ENCODE measurements at places on chromosomes 16 and 17.

DNA sequence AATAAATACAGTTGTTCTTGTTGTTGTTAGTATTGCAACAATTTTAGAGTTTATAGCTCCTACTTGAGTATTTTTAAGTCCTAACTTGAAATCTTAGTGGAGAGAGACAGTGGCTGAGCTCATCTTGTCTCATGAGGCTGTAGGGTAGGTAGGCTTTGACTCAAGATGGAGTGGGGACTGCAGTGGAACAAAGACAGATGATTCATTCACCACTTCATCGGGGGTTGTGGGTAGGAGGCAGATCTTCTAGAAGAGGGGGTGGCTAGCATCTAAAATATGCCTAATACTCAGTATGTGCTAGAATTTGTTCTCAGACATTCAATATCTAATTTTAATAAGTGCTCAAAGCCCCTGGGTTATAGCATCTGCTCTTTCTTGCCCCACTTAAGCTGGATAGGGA, 13.1 kb upstream of the MMD start:
- DNase-seq = no peak

DNA sequence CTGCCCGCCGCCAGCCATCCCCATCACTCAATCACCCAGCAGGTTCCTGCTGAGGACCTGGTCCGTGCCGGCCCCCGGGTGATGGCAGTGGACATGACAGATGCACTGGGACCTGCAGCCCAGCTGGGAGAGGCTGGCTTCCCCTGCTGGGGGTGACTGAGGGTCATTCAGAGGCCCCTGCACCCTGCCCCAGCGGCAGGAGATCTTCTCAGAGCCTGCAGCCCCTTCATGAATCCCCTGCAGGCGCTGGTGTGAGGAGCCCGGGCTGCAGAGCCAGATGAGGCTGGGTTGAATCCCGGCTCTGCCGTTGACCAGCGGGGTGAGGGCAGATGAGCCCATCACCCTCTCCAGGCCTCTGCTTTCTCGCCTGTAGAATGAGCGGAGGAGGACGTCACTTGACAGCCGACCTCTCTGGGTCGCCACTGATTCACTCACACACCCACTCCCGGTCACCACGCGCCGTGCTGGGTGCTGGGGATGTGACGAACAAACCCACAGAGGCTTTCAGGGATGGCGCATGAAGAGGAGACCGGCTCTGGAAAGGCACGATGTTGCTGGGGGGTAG, 95.2 kb upstream of the CIBAR2 start:
- DNase-seq = no peak

GRCh38 chr17:5942687-5943086, 127.5 kb upstream of the WSCD1 start:
- DNase-seq = no peak

DNA sequence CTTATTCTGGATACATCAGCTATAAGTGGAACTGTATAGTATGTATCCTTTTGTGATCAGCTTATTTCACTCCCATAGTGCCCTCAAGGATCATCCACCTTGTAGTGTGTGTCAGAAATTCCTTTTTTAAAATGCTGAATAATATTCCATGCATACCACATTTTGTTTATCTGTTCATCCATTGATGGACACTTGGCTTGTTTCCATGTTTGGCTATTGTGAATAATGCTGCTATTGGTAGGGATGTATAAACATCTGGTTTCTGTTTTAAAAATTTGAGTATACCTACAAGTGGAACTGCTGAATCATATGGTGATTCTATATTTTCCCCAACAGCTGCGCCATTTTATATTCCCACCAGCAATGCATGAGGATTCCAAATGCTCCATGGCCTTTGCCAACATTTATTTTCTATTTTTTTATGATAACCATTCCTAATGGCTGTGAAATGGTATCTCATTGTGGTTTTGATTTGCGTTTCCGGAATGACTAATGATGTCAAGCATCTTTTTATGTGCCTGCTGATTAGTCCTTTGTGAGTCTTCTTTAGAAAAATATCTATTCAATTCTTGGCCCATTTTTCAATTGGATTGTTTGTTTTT, 11.6 kb downstream of the RCVRN start:
- DNase-seq = peak; percentile 43

DNA sequence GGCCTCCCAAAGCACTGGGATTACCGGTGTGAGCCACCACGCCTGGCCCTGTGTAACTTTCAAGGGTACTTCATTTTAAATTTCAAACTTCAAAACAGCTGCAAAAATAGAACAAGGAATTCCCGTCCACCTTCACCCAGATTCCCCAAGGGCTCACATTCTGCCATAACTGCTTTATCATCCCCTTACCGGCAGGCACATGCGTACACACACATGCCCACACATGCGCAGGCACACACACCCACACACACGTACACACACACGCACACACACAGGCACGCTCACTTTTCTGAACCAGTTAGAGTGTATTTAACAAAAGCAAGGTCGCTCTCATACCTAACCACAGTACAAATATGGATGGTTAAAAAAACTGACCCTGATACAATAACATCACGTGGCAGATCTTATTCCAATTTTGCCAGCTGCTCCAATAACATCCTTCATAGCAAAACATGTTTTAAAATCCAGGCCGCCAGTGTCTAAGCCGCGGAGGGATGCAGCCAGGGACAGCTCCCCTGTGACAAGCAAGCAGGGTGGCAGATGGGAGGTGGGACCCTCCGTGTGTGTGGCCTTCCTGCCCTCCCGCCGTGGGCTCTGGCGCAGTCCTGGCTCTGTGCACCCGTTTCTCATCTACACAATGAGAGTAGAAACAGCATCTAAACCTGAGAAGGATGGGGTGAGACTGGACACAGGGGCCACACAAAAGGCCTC, 23.1 kb downstream of the PDIA2 start:
- no peak for DNase-seq

DNA sequence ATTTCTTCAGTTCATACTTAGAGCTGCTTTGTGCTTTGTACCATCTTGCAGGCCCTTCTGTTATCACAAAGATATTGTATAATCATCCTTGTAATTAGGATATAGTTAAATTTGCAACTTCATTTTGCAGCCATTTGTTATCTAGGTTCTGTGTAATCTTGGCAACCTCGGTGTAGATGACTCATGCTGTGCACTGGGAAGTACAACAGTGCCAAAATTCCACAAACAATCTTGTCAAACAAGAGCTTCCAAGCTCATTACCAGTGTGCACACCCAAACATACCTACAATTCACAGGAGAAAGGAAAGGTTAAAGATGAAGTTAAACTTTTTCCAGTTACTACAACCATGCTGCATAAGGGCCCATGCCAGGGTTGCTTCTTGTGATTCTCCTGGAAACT, 1231.8 kb downstream of the CDH11 start:
- DNase-seq = peak; percentile 11

GRCh38 chr16:67663151-67663876, 2.6 kb downstream of the PARD6A start:
- no peak for DNase-seq

GRCh38 chr17:40718930-40719329, 15.4 kb upstream of the KRT24 start:
- DNase-seq = no peak

DNA sequence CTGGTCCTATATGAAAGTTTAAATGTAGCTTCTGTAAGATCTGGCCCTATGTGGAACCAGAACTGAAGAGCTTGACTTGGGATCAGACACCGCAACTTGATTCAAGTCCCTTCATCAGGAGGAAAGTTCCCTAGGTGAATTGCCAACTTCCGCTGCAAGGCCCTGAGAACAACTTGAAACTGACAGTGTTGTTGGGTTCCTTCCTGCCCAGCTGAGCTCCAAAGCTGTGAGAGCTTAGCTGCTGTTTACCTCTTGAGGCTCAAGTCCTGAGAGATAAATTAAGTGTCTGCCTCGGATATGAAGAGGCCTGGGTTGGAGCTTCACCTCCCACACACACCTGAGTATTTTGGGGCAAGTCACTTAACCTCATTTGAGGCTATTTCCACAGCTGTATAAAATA, 44.7 kb downstream of the REXO5 start:
- no peak for DNase-seq

DNA sequence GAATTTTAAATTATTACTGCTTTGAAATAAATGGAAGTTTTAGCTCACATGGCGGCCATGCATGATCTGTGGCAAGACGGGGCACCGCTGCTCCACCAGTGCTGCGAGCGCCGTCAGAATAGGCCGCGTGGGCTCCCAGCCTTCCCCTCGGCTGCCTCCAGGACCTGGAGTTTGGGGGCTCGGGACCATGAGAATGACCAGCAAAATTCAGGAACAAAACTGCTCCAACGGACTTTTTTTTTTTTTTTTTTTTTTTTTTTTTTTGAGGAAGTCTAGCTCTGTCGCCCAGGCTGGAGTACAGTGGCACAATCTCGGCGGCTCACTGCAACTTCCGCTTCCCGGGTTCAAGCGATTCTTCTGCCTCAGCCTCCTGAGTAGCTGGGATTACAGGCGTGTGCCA, 38.3 kb upstream of the AKAP1 start:
- no peak for DNase-seq

- DNase-seq = no peak
Observed at GRCh38 chr17:27566671-27567562, 64.1 kb upstream of the LGALS9 start.

DNA sequence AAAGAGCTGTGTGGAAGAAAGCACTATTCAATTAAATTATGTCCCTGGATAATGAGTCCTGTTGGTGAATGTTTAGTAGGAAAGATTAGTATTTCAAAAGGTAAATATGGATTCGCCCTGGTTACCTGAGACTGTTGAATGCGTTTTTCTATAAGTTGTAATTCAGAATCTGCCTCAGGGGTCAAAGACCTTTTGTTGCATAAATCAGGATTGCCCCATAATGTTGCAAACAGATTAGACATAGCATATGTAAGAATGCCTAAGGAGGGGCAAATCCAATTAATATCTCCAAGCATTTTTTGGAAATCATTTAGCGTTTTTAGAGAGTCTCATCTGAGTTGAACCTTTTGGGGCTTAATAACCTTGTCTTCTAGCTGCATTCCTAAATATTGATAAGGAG, 70.1 kb upstream of the ARL4D start:
- no peak for DNase-seq

DNA sequence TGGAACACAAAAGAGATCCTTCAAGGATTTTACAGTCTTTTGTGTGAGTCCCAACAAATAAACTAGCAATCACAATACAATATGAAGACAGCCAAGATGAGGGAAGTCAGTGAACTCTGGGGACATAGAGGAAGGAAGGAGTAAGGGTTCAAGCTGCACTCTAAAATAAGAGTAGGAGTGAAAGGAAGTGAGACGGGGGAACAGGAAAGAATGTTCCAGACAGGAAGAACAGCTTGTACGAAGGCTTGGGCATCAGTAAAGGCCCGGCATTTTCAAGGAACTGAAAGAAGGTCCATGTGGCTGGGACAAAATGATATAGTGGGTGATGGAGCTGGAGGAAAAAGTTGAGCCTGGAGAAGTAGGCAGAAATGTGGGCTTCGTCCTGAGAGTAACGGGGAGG, 4.5 kb downstream of the CCL17 start:
- DNase-seq = no peak

DNA sequence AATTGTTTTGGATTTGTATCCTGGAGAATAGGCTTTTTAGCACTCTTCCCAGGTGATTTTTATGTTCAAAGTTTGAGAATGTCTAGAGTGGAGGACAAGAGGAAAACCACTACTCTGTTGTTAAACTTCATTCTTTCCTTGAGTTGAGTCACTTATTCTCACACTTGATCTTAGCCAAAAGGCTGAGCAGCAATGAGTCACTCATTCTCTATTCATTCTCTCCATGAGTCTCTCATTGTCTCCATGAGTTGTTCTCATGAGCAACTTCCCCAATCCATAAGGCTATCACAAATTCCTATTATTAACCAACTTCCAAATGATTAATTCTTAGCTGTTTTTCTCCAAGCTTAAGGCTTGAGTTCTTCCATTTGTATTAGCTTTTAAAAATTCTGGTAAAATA, 1393.3 kb downstream of the CDH8 start:
- peak; percentile 10 for DNase-seq

- DNase-seq = no peak
Observed at GRCh38 chr17:57463103-57463885, 207.0 kb downstream of the MSI2 start.

- DNase-seq = no peak
Observed at GRCh38 chr17:4949321-4950074, 1.2 kb upstream of the PFN1 start.

GRCh38 chr16:79429381-79430190, 171.0 kb downstream of the MAF start:
- DNase-seq = no peak

DNA sequence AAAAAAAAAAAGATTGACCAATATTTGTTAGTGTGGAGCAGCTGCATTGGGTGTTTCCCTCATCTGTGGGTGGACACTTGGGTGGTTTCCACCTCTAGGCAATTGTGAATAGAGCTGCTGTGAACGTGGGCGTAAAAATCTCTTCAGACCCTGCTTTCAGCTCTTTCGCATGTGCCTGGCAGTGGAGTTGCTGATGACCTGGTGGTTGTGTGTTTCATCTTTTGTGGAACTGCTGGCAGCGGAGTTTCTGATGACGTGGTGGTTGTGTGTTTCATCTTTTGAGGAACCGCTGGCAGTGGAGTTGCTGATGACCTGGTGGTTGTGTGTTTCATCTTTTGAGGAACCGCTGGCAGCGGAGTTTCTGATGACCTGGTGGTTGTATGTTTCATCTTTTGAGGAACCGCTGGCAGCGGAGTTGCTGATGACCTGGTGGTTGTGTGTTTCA, 21.4 kb downstream of the ZC3H18 start:
- no peak for DNase-seq

DNA sequence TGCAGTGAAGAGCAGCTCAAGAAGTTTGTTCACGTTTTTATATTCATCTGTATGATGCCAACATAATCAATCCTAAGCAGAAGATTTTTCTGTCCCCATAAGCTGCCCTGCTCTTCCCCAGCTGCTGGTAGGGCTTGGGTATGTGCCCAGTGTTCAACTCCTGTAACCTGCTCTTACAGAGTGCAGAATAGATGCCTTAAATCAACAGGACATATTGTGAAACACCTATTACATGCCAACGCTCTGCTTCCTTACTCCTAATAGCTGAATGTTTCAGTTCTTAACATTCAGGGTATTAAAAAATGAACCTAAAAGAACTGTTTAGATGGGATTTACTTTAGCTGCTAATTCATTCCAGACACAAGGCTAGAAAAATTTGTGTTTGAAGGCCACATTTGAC, 190.9 kb downstream of the HS3ST3A1 start:
- no peak for DNase-seq

- no peak for DNase-seq
Observed at GRCh38 chr16:4089251-4089810, 26.9 kb downstream of the ADCY9 start.

DNA sequence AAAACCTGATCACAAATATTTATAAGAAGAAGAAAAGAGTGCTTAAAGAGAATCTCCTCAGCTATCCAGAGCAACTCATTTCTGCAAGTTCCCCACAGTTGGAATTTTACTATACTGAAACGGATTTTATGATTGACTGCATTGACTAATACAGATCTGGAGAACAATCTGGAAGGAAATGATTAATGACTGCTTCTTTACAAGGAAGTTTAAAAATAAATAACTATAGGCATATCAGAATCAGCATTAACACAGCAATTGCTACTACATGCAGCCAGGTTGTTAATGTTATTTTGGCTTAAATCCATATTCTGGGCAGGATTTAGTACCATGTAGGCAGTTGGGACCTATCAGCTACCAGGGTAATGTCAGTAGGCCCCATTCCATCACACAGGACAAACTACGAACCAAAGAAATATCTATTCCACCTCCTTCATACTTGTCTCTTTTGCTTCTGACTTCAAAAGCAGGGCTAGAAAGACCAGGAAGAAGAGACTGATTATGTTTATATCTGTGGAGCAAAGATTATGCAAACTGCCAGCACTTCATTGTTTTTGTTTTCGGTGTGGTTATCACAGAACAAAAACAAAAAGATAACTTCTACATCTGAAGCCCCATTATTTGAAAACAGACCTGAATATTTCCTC, 3.9 kb downstream of the SKAP1 start:
- DNase-seq = no peak

- no peak for DNase-seq
Observed at GRCh38 chr16:12796498-12796897, 7.2 kb downstream of the CPPED1 start.

Data from GM04504 (cell line).